Aorta (tissue), 5 donors: ENCODE measurements at places on chromosomes 7 and 10. TPM values are rescaled to one million over a fixed set of nuclear protein-coding genes. Genes with fewer than 3 reads are reported as not detected.
A peak's percentile ranks its signal among the peaks of the same experiment; 100 is the strongest.

Gene TRA2A
- 36.3 TPM for polyA plus RNA-seq

Gene CYP26A1
- not detected for polyA plus RNA-seq

Gene ZNF736
- 5.1 TPM for polyA plus RNA-seq

Gene DLX5
- not detected for polyA plus RNA-seq

DNA sequence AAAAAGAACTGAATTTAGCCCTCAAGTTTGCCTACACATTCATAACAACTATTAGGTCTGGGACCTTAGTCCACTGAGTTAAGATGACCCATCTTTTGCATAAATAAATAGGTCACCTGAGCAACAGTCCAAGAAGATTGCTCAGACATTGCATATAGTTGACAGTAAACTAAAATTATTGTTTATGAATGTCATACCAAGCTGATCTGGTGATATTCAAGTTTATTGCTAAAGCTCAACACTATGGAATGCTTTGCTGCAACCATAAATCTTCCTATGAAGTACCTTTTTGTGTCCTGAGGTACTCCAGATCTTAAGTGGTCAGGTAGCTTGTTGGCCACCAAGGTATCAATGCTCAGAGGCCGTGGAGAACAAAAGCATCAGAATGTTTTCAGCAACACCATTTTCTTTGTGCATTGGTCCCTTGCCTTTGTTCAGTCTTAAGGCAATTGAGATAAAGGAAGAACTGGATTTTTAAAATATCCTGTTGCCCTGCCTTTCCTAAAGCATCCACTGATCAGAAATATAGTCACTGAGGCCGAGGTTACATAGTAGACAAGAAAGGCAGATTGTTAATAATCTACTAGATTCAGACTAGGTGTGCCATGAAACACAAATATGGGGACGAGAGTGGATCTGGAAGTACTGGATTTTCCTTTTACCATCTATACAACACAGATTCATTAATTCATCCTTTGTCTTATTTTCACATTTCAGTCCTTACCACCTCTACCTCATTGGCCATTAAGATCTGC, 321.3 kb downstream of the PTEN start:
- no peaks in the 10 kb centered on the region for H3K4me1 ChIP-seq
- H3K27me3 ChIP-seq: no peaks in the 10 kb centered on the region
- H3K27ac ChIP-seq: no peak overlapping the region
- DNase-seq: no peak
- no peaks in the 10 kb centered on the region for H3K36me3 ChIP-seq
- no peak overlapping the region for H3K4me3 ChIP-seq

DNA sequence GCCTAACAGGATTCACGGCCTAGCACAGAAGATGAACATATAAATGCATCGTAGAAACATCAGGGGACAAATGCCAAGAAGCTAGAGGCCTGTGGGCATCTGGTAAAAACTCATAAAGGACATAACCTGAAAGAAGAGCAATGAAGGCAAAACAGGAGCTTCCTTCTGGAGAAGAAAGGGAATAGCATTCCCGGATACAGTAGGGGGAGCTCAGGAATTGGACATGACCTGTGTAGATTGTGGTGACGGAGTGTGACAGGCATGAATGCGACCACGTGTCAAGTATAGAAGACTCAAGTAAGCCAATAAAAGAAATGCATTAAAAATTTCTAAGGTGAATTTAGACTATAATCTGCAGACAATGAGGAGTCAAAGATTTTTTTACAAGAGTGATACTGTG, 270.1 kb downstream of the AGMO start:
- no peaks in the 10 kb centered on the region for H3K27me3 ChIP-seq
- H3K27ac ChIP-seq: no peak overlapping the region
- H3K4me1 ChIP-seq: no peaks in the 10 kb centered on the region
- no peak for DNase-seq

GRCh38 chr7:131276748-131277147, 50.9 kb upstream of the MKLN1 start:
- no peaks in the 10 kb centered on the region for H3K36me3 ChIP-seq
- no peak overlapping the region for H3K27ac ChIP-seq
- H3K4me1 ChIP-seq: no peaks in the 10 kb centered on the region
- no peak overlapping the region for H3K4me3 ChIP-seq
- H3K27me3 ChIP-seq: no peaks in the 10 kb centered on the region
- DNase-seq: no peak

DNA sequence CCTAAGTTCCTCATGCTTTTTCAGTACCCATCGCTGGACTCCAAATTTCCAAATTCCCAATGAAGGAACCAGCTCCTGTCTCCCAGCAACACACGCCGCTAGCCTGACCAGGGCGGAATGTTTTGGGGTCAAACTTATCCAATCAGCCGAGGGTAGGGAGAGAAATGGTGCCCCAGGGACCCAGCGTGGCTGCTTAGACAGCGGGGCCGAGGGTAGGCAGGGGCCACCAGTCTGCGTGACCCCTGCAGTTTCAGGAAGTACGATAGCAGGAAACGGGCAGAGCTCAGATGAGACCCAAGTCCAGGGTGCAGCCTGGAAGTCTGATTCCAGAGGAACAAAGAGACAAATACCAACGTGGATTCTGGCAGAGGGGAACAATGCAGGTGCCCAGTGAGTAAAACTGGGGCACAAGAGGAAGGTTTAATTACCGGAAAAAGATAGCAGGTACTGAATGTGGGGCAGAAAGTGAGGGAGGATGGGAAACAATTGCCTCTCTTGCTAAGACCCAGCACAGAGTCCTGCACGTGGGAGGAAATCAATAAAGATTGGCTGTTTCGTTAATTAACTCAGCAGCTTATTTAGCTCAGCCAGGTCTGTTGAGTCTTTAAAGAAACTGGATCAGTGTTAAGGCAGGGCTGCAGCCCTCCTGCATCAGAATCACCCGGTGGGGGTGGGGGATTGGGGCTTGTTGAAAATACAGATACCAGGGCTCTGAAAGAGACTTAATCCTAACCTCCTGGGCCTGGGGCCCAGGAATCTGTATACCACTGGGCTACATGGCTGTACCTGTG, 50.4 kb upstream of the NFE2L3 start:
- H3K4me1 ChIP-seq: no peaks in the 10 kb centered on the region
- no peak overlapping the region for H3K27ac ChIP-seq
- H3K27me3 ChIP-seq: no peaks in the 10 kb centered on the region
- H3K36me3 ChIP-seq: no peaks in the 10 kb centered on the region
- no peak overlapping the region for H3K4me3 ChIP-seq

DNA sequence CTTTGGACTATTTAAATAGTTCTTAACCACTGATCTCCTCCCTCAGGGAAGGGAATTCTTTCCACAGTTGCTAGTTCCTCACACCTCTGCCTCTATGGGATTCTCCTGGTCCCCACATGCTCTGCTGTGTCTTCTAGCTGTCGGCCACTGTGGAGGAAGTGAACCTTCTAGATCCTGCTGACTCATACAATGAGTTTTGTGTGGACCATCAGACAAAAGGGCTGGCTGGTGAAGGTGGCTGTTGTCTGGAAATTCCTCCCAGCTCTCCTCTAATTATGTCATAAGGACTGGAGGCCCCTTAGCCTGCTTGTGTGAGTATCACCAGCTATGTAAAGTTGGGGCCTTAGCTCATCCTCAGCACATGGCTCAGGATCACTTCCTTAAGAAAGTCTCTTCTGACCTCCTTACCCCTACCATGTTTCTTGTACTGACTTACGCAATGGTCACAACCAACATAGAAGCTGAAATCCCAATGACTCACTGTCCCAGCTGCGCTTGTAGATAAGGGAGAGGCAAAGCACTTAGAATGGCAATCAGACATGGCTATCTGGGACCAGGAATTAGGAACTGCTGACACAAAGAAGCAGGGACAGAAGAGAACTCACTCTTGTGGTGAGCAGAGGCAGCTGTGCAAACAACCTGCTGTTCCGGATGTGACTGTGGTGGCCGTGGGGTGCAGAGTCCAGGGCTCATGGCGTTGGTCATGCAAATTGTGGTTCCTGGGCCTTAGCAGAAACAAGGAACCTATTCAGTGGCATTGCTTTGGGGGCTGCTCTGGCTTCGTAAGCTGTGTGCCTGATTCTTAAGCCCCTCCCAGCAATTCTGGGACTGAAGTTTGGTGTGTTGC, 2.5 kb upstream of the MACC1 start:
- H3K27ac ChIP-seq: peak overlapping the region; percentile 51
- no peaks in the 10 kb centered on the region for H3K4me1 ChIP-seq
- H3K36me3 ChIP-seq: no peaks in the 10 kb centered on the region
- peak; percentile 86 for DNase-seq
- H3K27me3 ChIP-seq: no peaks in the 10 kb centered on the region

DNA sequence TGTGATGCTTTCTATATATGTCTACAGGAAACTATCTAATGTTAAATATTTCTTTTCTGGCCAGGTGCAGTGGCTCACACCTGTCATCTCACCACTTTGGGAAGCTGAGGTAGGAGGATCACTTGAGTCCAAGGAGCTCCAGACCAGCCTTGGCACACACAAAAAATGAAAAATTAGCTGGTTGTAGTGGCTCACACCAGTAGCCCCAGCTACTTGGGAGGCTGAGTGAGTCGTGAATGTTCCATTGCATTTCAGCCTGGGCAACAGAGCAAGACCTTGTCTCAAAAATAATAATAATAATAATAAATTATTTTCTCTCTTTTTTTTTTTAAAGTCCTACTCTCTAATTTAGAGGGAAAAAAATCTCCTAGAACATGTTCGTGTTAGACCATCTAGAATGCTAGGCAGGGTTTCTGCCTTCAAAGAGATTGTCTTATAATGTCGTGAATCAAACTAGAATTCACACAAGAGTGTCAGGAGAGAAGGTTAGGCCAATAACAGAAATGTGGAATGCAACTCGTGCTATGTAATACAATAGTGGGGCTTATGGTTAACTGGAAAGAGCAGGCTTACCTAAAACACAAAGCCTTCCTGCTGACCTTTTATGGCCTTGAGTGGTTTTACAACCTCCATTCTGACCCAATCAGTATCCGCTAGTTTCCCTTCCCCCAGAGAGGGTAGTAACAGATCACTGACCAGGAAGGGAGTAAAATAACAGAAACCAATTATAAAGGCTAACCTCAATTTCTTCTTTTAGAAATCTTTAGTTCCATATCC, 46.3 kb downstream of the MYOF start:
- DNase-seq: no peak
- H3K27ac ChIP-seq: peak overlapping the region; percentile 97
- H3K4me1 ChIP-seq: peaks cover 2% of the 10 kb centered on the region
- no peak overlapping the region for H3K4me3 ChIP-seq
- no peaks in the 10 kb centered on the region for H3K36me3 ChIP-seq
- no peaks in the 10 kb centered on the region for H3K27me3 ChIP-seq

DNA sequence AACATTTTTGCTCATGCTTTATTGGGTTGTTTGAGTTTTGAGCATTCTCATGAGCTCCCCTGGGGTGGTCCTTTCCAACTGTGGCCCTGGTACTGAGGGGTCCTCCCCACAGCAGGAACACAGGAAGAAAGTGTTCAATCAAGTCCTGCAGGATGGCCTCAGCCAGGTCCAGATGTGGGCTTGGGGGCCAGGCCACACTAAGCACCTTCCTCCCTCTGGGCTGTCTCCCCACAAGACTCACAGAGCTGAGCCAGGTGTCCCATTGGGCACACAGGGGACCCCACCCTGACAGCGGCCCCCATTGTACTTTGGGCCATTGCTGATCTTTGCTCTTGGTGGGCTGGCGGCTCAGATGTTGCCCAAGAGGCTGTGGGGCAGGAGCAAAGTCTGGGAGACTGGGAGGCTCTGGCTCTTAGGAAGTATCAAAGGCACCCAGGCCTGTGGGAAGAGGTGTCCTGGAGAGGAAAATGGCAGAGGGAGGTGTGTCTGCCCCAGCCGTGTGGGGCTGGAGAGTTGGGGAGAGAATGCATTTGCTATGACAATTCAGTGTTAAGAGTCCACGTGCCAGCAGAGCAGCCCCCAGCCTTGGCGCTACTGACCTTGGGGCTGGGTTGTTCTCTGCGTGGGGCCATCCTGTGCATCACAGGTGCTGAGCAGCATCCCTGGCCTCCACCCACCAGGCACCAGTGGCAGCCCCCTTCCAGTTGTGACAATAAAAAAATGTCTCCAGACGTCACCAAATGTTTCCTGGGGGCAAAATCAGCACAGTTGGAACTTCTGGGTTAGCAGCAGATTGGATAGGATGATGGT, 17.8 kb downstream of the SCART1 start:
- no peaks in the 10 kb centered on the region for H3K36me3 ChIP-seq
- no peak overlapping the region for H3K4me3 ChIP-seq
- DNase-seq: no peak
- no peaks in the 10 kb centered on the region for H3K27me3 ChIP-seq
- no peaks in the 10 kb centered on the region for H3K4me1 ChIP-seq
